ENCODE measurements at places on chromosomes 11 and 22.
A peak's percentile ranks its signal among the peaks of the same experiment; 100 is the strongest.

GRCh38 chr11:85643191-85643614 is 4.6 kb upstream of the TMEM126A start:
- DNase-seq, result no peak

- DNase-seq, result no peak
Observed at GRCh38 chr11:61054513-61054912, 47.8 kb upstream of the CD5 start.

DNA sequence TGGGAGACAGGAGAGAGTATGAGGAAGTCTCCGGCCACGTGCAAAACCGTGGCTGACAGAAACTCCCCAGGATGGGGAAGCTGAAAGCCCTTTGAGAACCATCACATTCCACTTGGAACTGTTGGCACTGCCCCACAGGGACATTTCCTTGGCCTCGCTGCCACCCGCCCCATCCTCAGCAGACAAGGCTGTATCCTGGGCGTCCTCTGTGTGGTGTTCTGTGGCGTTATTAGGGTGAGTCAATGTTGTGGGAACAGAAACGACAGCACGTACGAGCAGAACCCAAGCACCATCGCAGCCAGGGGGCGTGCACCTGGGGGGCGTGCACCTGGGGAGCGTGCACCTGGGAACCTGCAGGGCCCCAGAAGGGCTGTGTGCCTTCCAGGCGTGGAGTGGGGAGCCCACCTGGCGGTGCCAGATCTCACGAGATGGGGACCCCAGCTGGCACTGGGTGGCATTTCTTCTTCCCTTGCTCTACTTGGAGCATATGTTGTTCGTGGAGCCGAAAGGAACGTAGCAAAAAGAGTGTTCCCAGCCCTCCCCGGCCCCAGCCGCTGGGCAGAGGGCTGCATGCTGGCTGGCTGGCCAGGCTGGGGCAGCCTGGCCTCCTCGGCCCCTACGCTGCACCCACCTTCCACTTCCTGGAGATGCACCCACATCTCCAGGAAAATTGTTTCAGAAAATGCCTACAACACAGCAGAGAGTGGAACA is 35.4 kb downstream of the NFAM1 start:
- peak; percentile 18 for DNase-seq

- DNase-seq, result peak; percentile 15
Observed at GRCh38 chr22:37823134-37823985, at the start of gene GALR3. GALR3 (plus strand) TSS chr22:37823382; CDS start chr22:37823407, 25 bp downstream.

- no peak for DNase-seq
Observed at GRCh38 chr11:70271649-70271953, 1.1 kb downstream of the PPFIA1 start.

DNA sequence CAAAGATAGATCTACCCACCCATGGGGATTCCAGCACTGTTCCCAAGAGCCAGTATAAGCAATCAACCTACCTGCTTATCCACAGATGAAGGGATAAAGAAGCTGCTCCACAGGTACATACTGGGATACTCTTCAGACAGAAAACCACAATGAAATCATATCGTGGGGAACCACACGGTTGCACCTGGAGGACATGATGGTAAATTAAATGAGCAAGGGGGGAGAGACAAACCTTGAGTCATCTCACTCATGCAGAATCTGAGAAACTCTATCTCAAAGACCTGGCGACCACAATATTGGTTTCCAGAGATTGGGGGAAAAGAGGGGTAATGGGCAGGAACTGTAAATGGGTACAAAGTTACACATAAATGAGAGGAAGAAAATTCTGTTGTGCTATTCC is 14.5 kb downstream of the RGL4 start:
- no peak for DNase-seq

DNA sequence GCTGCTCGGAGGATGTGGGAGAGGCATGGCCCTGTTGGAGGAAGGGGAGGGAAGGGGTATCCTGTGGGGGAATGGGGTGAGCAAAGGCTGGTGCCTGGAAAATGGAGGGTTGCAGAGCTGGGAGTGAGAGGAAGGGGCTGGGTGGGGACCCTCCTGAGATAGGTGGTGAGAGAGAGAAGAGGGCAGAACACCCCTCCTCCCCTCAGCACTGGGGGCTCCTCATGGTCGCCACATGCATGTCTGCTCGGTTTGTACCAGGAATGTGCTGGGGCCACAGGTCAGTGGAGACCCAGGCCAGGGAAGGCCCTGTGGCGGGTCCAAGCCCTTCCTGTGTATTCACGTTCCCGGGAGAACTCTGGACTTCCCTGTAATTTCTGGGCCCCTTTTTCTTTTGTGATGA is 27.8 kb upstream of the ACR start:
- DNase-seq, result no peak

GRCh38 chr22:46573781-46574437 is 36.5 kb upstream of the CELSR1 start:
- no peak for DNase-seq

GRCh38 chr11:121643479-121644186 is 190.9 kb upstream of the SORL1-AS1 start:
- DNase-seq, result no peak

- DNase-seq, result peak; percentile 4
Observed at GRCh38 chr11:93236741-93237675, 39.2 kb upstream of the SLC36A4 start.

GRCh38 chr11:61928606-61929005 is 11.2 kb upstream of the RAB3IL1 start:
- DNase-seq, result no peak

DNA sequence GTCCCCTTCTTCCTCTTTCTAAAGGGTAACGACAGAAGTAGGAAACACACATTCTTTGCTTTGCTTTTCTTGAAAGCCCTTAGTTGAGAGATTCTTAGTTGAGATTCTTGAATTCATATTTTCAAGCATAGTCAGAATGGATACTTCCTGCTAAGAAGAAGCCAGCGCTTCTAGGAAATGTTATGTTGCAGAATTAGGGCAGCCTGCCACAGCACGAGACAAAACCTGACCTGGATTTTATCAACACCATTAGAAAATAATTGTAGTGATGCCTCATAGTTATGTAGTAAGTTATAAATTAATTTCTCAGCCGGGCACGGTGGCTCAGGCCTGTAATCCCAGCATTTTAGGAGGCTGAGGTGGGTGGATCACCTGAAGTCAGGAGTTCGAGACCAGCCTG is 37.9 kb upstream of the NUP160 start:
- no peak for DNase-seq
